ENCODE measurements at places on chromosomes 6 and 20.

DNA sequence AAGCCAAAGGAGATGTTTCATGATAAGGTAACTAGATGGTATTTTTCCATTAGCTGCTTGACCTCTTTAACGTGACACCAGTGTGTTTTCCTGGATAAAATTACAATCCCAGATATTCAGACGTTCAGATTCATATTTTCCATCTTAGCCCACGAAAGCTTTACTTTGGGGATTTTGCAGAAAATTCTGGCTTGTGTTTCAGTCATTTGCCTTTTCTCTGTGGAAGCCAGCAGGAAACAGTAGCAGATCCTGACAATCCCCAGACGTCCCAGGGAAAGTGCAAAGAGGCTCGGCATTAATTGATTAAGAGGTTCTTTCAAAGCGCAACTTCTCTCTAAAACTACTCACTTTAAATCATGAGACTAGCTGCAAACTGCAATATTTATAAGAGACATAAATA is 243.6 kb downstream of the UST start:
- DNase-seq = no peak

DNA sequence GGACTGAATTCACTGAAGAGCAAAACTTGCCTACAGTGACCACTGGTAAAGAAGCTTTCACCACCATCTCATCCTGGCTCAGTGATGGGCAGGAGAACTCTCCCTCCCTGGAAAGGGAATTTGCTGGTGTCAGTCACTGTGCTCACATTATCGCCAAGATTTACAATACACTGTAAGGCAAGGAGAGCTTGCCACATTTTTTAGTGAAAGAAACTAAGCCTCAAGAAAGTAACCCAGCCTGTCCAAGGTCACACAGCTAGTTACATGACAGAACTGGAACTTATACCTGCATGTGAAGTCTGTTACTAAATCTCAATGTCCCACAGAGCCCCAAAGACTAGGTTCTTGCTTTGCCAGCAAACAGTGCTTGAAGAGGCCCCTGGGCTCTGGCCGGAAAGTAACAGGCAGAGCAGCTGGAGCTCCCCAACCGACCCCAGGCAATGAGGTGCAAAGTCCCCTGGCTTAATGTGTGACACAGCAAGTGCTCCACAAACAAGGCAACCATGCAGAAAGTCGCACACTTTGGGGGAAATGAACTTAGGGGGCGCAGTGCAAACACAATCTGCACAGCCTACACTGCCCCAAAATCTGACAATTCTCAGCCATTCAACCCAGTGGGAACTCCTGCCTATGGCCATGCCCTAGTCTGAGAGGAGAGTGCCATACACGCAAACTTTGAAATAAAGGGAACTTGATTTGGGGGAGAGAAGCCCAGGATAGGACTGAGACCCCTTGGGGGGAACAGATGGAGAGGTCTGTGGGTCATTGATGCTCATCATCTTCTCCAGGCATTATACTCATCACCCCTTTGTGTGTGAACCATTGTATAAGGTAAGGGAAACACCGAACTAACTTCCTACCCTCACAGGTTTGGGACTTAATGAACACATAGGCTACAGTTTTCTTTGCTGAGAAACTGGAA is 1.9 kb downstream of the BCL2L1 start:
- no peak for DNase-seq

DNA sequence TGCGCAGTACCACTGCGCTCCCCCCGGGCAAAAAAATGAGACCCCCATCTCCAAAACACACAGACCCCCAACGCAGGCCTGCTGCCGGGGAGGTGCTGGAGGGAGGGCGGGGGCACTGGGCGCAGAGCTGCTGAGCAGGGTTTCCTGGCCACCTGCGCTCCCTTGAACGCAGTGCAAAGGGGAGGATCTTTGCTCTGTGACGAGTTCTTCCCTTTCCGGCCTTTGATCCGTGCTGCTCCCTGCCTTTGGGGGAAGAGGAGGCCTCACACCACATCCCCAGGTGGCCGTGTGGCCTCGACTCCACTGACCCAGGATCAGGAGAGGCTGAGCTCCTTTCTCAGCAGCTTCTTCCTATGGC is 8.9 kb upstream of the COL20A1 start:
- DNase-seq = no peak

DNA sequence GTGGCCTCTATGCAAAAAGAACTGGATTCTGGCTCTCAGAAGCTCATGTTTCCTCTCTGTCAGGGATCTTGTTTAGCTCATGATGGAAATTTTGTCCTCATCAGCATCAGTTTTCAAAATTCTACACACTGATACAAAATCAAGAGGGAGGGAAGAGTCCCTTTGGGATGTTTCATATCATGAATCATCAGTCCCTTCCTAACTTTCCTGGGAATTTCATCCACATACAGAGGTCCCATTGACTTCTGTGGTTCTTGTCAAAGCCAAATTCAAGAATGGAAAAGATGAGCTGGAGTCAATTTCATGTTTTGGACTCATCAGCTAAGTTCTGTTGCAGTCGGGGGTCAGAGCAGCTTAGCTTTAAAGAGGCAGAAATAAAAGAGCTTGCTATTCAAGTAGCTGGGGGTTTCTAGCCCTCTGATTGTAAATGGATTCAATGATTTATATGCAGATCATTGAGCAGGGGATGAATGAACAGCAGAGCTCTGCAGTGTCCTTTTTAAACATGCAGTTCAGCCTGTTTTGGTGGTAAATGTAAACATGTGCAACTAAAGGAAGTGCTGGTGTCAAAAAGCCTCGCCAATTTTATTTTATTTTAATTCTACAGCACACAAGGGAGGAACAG is 21.3 kb upstream of the TMEM14A start:
- DNase-seq = no peak

- no peak for DNase-seq
Measured at GRCh38 chr6:106939208-106939607, 35.3 kb downstream of the CD24 start.

DNA sequence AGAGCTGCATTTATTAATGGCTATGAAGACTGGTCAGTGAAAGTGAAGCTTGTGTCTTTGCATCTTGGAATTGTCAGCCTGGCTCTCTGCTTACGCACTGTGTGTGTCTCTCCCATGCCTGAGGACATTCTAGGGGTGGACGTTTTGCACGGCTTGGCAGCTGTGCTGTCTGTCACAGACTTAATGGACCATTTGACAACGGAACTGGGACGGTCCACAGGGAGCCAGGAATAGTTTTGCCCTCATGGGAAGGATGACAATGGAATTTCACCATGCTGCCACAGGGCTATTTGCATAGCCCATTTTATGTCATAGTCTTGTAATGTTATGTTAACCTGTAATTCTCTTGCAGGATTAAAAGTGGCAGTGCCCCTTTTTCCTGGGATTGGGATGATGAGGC is 44.7 kb downstream of the OR2B6 start:
- no peak for DNase-seq

DNA sequence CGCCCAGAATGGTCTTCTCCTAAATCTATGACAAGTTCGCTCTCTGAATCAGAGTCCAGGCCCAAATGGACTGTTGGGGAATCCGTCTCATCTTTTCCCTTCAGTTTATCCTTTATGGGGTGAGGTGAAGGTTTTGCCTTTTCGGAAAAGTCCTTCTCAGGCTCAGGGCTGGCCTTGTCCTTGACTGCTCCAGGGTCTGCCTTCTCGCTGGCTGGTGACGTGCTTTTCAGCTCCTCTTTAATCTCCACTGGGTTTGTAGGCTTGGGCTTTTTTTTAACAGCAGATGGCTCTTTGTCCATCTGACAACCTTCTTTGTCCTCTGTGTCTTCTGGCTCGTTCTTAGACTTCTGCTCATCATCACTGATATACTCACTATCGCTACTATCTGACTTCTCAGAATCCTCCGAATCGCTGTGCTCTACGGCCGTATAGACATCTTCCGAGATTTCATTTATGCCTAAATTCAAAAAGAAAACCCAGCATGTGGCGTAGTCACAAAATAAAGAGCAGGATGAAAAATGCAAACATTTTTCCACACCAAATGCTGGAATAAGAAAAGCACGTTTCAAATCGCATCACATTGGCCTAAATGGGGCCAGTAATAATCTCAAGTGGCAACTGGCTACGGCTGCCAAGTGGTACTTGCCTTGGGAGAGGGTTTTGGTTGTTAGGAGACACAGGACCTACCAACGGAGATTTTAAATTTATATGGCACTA is 110.3 kb downstream of the ZMYND8 start:
- no peak for DNase-seq

DNA sequence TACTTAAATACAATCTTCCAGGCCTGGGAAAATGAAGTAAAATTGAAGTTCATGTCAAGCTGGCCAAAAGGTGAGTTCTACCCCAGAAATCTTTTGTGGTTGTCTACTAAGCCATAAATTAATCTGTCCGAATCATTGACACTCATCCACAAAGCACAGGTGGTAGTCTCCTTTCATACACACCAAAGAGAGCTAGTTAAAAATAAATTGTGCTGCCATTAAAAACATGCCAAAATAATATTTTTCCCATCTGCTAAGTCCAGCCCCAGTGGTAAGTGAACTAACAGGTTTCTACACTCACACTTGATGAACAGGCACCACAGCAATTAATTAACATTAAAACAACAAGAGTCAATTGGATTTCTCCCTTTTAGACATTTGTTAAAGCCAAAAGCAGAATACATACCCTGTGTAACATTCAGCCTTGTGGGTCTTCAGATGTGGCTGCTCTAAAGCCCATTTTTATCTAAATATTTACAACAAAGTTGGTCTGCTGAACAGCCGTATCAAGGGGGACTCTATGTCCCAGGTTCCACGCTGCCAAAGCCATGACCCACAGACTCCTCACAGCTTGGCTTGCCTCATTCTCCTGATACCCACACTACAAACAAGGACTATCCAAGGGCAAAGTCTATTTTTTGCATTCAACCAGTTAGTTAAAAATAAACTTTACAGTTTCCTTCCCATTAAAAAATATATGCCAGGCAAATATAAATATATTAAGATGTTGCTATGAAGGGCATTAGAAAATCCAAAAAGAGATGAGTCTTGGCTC is 490.4 kb downstream of the BMP2 start:
- DNase-seq = no peak

DNA sequence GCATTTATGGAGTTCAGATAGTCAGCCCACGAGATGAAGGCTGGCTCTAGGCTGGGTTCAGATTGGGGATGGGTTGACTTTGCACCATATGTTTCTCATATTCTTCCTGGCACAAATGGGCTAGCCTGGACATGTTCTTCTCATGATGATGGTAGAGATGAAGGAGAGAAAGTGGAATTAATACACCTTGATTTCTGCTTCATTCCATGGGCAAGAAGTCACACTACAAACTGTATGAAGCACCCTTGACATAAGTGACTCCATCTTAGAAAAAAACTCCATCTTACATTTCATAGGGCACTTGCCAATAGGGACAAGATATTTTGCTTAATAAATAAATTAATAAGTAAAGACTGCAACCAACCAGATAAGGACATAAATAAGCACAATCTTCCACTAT is 12.0 kb upstream of the CD83 start:
- no peak for DNase-seq

DNA sequence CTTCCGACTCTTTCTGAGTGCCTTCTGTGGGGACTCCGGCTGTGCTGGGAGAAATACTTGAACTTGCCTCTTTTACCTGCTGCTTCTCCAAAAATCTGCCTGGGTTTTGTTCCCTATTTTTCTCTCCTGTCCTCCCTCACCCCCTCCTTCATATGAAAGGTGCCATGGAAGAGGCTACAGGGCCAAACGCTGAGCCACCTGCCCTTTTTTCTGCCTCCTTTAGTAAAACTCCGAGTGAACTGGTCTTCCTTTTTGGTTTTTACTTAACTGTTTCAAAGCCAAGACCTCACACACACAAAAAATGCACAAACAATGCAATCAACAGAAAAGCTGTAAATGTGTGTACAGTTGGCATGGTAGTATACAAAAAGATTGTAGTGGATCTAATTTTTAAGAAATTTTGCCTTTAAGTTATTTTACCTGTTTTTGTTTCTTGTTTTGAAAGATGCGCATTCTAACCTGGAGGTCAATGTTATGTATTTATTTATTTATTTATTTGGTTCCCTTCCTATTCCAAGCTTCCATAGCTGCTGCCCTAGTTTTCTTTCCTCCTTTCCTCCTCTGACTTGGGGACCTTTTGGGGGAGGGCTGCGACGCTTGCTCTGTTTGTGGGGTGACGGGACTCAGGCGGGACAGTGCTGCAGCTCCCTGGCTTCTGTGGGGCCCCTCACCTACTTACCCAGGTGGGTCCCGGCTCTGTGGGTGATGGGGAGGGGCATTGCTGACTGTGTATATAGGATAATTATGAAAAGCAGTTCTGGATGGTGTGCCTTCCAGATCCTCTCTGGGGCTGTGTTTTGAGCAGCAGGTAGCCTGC is 4.8 kb downstream of the PIM1 start:
- DNase-seq = no peak

DNA sequence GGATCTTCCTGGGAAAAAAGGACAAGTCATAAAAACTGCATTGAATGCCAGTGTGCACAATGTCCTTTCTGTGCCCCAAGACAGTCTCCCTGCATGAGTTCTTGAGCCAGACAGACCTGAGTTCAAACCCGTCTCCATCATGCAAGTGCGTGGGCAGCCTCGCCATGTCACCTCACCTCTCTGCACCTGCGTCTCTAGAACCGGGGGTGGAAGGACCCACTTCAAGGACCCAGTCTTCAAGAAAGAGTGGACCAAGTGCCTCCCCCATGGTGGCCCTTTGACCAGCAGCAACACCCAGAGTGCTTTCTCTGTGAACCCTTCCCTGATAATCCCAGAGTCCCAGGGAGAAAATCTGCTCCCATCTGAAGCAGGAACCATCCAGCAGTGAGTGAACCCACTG is 23.5 kb upstream of the ANGPT4 start:
- no peak for DNase-seq

DNA sequence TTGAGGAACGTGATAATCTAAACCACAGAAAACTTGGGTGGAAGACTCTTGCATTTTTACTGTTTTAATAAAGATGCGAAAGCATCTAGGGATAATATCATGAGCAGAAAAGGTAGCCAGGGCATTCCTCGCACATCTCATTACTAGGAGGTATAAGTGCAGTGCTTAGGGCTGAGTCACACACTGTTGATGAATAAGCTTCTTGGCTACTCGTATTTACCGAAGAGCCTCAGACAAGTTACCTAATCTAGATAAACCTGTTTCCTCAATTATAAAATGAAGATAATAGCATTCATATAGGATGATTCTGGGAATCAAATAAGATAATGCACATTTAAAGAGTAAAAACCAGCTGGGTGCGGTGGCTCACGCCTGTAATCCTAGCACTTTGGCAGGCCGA is 780 bp upstream of the KIAA0319 start:
- DNase-seq = no peak

- no peak for DNase-seq
Measured at GRCh38 chr6:98836025-98836961, 1.9 kb downstream of the POU3F2 start.

DNA sequence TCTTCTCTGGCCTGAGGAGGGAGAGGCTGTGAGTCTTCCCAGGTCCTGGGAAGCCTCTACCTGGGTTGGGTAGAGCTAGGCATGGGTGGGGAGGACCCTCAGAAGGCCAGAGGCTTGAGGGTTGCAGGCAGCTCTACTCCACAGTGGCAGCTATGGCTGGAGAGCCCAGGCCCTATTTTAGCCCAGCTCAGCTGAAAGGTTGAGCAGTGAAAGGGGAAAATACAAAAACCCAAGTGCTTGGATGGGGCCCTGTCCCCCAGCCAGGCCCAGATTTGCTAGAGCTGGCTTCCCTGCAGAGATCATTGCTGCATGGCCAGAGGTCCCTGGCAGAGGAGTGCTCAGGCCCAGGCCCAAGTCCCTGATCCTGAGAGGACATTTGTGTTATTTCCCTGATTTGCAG is 45.7 kb downstream of the SUN5 start:
- DNase-seq = no peak

Data from neural crest cell (in vitro differentiated cells).